ENCODE measurements at places on chromosomes 2 and 18.
A peak's percentile ranks its signal among the peaks of the same experiment; 100 is the strongest.

- no peak for DNase-seq
These were observed 8.8 kb downstream of the PELI1 start for GRCh38 chr2:64135421-64135820.

- DNase-seq, result no peak
These were observed 68.6 kb upstream of the COL5A2 start for GRCh38 chr2:189248141-189248540.

GRCh38 chr2:209872675-209873074 lies 101.0 kb downstream of the UNC80 start:
- peak; percentile 39 for DNase-seq

DNA sequence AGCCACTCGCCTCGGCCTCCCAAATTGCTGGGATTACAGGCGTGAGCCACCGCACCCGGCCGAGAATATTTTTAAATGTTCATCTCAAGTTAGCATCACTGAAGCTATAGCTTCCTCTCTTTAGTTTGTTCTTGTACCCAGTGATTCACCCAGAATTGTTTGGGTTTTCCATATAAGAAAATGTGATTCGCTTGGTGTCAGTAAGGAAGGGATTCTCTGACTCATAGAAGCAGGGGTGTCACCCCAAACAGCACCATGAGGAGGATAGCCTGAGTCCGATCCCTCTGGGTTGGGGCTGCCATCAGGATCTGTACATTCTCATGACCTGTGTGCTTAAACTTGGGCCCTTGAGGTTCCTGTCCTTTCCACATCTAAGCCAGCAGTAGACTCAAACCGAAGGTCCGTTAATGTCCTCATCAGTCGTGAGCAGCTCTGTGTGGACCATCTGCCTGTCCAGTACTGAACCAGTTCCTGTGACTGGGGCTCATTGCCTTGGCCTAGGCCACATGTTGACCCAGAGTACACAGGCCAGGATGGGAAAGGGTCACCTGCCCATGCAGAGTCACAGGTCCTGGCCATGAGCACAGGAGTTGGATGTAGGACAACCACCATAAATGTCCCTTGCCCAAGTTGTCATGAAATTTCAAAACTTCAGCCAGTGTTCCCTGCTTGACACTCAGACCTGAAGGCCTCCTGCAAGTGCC lies 311.9 kb downstream of the GBX2 start:
- no peak for DNase-seq

DNA sequence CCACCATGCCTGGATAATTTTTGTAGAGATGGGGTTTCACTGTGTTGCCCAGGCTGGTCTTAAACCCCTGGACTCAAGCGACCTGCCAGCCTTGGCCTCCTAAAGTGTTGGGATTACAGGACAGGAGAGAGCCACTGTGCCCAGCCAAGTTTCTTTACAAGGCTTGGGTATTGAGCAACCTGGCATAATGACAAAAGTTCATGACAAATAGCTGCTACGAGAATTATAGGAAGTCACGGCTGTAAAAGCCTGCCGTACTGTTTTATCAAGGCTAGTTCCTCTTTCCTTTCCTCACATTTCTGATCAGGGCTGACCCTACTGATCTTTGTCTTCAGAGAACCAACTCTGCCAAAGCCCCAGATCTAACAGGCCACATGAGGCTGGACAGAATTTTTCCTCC lies 490.4 kb upstream of the SPRED2 start:
- no peak for DNase-seq
